ENCODE measurements at places on chromosomes 6 and 20.

DNA sequence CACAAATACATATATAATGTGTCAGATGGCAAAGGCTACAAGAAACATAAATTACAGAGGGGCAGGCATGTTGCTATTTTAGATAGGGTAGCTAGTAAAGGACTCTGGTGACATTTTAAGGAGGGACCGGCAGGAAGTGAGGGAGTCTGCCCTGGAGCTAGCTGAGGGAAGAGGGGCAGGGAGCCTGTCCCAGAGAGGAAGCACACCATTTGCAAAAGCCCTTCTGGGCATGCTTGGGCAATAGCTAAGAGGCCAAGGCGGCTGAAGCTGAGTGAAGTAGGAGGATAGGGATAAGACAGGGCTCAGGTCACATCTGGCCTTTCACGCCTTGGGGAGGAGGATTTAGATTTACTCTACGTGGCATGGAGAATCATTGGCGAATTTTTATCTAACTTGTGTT, 96.2 kb downstream of the RTN4IP1 start:
- no peak for DNase-seq

DNA sequence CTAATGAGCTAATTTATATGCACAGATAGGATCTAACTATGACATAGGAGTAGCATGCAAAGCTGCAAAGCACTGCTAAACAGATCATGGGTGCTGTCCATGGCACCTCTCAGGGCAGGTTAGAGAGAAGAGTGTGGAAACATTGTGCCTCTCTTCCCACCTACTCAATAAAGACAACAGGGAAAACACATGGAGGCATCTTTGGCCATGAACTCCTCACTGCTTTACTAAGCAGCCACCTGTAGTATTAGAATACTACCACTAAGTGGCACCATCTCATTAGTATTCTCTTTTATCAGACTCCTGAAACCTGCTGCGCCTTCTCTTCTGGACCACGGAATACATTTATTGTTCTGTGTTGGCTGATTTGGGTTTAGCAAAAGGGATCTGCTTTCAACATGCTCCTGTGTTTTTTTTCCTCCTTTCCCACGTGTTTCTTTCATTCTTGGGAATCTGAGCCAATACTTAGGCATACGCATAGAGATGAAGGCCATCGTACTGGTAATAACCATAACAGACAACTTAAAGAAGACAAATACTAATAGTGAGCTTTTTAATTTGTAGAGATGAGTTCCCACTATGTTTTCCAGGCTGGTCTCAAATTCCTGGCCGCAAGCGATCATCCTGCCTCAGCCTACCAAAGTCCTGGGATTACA, 9.4 kb upstream of the HDDC2 start:
- peak; percentile 84 for DNase-seq

- peak; percentile 66 for DNase-seq
These were observed 642.6 kb downstream of the KIF16B start for GRCh38 chr20:15930311-15931305.

- DNase-seq = no peak
These were observed 8.4 kb upstream of the MAPK13 start for GRCh38 chr6:36121787-36122494.

- peak; percentile 66 for DNase-seq
These were observed 34.2 kb downstream of the ZNF391 start for GRCh38 chr6:27422651-27423332.

GRCh38 chr20:51094221-51094620, 71.3 kb upstream of the KCNG1 start:
- DNase-seq = peak; percentile 21
